PC-3 (cell line): ENCODE measurements at places on chromosomes 2 and 18. TPM values are rescaled to one million over a fixed set of nuclear protein-coding genes. Genes with fewer than 3 reads are reported as not detected.

Gene PTCD3
- total RNA-seq = 75.6 and 94.7 TPM in 2 replicates

Gene VIL1
- total RNA-seq = 0.26 and 0.92 TPM in 2 replicates

Gene TBR1
- not detected in 2 replicates for total RNA-seq

Gene CD8A
- total RNA-seq = 0.18 TPM in 1 of 2 replicates, not detected in the other

Gene CDH2
- 34.0 and 39.2 TPM in 2 replicates for total RNA-seq

Gene KIF3C
- total RNA-seq = 12.8 and 20.1 TPM in 2 replicates

Gene CHMP3
- total RNA-seq = 54.4 and 96.1 TPM in 2 replicates

Gene FMNL2
- total RNA-seq = 15.6 and 15.8 TPM in 2 replicates

Gene FBLN7
- 0.75 and 2.2 TPM in 2 replicates for total RNA-seq

Gene FAM124B
- not detected in 2 replicates for total RNA-seq

Gene KCMF1
- total RNA-seq = 62.1 and 73.6 TPM in 2 replicates

Gene RBM44
- total RNA-seq = 0.35 and 0.51 TPM in 2 replicates

Gene ACMSD
- total RNA-seq = not detected in 2 replicates

Gene DPP4
- total RNA-seq = 14.8 and 23.3 TPM in 2 replicates

Gene C2orf78
- not detected in 2 replicates for total RNA-seq

Gene CFAP65
- total RNA-seq = 0.17 and 0.18 TPM in 2 replicates

Gene DAW1
- total RNA-seq = 1.0 and 1.5 TPM in 2 replicates

Gene DSC3
- 11.1 and 14.6 TPM in 2 replicates for total RNA-seq

Gene RSAD2
- 0.35 and 2.1 TPM in 2 replicates for total RNA-seq

Gene ASB18
- 0.15 TPM in 1 of 2 replicates, not detected in the other for total RNA-seq

Gene ACTG2
- total RNA-seq = 1.6 and 3.8 TPM in 2 replicates

Gene ADD2
- 4.4 and 16.0 TPM in 2 replicates for total RNA-seq

Gene LIPT1
- total RNA-seq = 6.7 and 8.7 TPM in 2 replicates

Gene LBH
- total RNA-seq = 0.40 and 5.8 TPM in 2 replicates

Gene ALS2
- total RNA-seq = 20.4 and 23.8 TPM in 2 replicates

Gene TXNDC9
- 40.7 and 51.5 TPM in 2 replicates for total RNA-seq

Gene DQX1
- total RNA-seq = 0.07 and 0.63 TPM in 2 replicates

Gene UGT1A9
- not detected in 2 replicates for total RNA-seq

Gene ZDBF2
- 1.9 and 4.2 TPM in 2 replicates for total RNA-seq

Gene TXNDC2
- total RNA-seq = 0.87 TPM in 1 of 2 replicates, not detected in the other

Gene LRRC30
- not detected in 2 replicates for total RNA-seq

Gene MARCHF4
- total RNA-seq = 1.9 and 3.7 TPM in 2 replicates

Gene NR4A2
- 12.0 and 13.8 TPM in 2 replicates for total RNA-seq

Gene AFG3L2
- 79.3 and 95.7 TPM in 2 replicates for total RNA-seq

Gene RUFY4
- total RNA-seq = not detected in 2 replicates

Gene NIF3L1
- total RNA-seq = 63.1 and 81.5 TPM in 2 replicates
